Ureter (tissue), 1 donor: ENCODE measurements at places on chromosomes 16 and 17.

- no peak for DNase-seq
Measured at GRCh38 chr17:45313996-45314740, 2.7 kb downstream of the MAP3K14 start.

GRCh38 chr16:87098976-87099720, 218.0 kb downstream of the C16orf95 start:
- no peak for DNase-seq

DNA sequence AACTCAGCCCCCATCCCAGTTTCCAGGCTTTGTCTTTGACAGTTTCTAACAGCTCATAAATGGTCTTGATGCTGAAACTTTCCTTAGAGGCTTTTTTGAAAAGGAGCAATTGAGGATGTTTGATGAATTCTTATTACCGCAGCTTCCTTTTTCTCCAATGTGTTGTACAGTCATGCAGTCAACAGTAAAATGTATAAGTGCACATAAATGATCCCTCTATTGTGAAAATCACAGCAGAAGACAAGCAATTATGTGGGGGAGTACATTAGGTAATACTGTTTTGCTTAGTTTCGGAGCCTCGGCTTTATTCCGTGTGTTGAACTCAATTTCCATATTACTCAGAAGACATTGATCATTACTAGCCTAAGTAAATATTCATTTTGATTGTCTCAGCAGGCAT, 673.7 kb downstream of the CDH8 start:
- no peak for DNase-seq

- no peak for DNase-seq
Measured at GRCh38 chr17:16947470-16947869, 24.4 kb downstream of the TNFRSF13B start.

GRCh38 chr17:31494259-31495021, 103.0 kb downstream of the RAB11FIP4 start:
- no peak for DNase-seq

GRCh38 chr16:67651847-67652246, 6.9 kb downstream of the CARMIL2 start:
- DNase-seq, result no peak

- no peak for DNase-seq
Measured at GRCh38 chr16:25073854-25074253, 37.7 kb upstream of the LCMT1 start.

DNA sequence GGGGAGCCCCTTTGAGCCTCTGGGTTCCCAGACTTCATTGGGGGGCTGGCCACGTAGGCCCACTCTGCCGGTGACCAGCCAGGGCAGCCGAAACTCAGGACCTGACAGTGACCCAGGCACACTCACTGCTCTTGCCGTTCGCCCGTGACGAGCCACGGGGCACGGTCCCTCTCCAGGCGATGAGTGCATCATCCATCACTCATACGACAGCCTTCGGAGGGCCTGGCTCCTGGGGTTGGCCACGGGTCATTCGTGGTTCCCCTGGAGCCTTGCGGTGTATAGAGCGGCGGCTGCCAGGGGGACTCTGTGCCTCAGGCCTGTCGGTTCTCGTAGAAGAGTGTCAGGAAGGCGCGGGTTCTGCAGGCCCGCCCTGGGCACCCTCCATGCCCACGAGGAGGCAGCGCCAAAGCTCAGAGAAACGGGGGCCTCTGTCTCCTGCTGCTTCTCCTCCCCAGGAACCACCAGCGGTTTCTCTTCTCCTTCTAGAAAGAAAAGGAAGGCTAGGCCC, 11.2 kb upstream of the NUDT16L1 start:
- DNase-seq, result no peak

DNA sequence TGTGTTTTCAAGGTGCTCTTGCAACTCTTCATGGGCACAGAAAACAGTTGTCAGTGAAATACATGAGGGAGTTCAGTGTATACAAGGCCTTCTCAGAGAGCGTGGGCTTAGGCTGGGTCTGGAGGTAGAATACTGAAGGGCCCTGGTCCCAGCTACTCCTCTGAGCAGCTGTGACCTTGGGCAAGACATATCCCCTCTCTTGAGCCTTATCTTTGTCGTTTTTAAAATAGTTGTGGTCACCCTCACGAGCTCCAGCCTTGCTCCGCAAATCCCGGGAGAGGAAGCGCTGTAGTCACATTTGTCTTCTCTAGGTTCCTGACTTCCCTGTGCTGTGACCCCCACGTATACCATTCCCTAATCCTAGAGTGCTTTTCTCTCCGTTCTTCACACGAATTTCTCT, 3.6 kb downstream of the ZNRF1 start:
- no peak for DNase-seq

- no peak for DNase-seq
Measured at GRCh38 chr16:12617401-12617819, 186.3 kb downstream of the CPPED1 start.

DNA sequence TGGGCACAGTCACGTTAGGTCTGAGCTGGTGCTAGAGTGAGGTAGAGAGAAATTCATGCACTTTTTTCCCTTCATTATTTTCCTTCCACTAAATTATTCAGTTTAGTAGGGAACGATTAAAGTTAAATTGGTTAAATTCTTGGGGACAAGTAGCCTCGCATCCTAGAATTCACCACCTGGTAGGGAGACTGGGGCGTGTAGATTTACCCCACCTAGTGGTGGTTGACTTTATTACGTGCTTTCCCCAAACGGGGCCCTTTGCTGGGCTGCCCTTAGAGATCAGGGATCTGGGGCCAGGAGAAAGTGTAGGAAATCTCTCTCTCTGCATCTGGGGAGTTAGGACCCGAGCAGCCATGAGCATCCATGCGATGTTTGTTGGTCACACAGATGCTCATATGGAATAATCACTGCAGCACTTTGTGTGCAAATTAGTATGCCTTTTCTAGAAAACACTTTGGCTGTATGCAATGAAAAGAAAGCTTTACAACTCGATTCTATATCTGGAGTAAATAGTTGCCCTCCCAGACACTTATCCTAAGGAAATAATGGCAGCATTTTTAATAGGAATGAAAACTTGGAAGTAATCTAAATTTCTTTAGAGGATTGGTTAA, 107.0 kb downstream of the PLCG2 start:
- DNase-seq, result no peak

DNA sequence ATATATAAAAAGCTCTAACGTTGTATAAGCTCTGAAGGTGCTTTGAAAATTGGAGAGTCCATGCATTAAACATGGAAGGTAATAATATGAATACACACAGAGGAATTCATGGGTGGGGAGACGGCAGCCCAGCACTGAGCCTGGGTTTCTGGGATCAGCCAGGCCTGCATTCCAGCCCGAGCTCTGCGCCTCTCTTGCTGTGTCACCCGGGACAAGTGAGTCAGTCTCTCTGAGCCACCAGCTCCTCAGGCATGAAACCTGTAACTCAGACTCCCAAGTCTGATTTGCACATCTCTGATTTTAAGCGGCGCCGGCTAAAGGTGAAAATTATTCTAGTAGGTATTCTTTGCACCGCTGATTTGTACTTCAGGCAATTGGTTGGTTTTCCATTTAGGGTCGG, 238.8 kb downstream of the MRTFB start:
- no peak for DNase-seq

- no peak for DNase-seq
Measured at GRCh38 chr17:11239379-11239970, 1.5 kb upstream of the SHISA6 start.

- DNase-seq, result peak; percentile 29
Measured at GRCh38 chr17:77352996-77353395, 212.2 kb downstream of the SEC14L1 start.

- no peak for DNase-seq
Measured at GRCh38 chr17:31092475-31093064, 2.2 kb upstream of the NF1 start.

DNA sequence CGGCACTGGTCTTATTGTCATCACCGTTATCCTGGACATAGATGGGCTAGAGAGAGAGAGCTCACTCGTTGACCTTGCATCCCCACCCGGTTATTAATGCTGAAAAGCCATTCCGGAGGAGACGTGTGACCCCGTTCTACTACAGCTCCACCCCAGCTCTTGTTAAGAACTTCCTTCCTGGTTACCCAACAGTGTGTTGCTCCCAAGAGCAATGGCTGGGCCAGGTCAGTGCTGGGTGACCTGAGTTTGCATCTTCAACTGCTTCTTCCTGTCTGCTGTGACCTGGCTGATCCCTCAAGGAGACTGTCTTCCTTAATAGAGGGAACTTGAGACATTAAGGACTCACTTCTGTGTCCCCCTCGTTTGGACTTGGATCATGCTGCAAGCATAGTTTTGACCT, 96.1 kb upstream of the SDK2 start:
- DNase-seq, result no peak

GRCh38 chr16:65679785-65680184, 557.9 kb upstream of the CDH11 start:
- no peak for DNase-seq

GRCh38 chr16:7397901-7398300, 65.3 kb downstream of the RBFOX1 start:
- DNase-seq, result no peak

GRCh38 chr16:11967195-11967911, 2.3 kb downstream of the TNFRSF17 start:
- DNase-seq, result no peak

DNA sequence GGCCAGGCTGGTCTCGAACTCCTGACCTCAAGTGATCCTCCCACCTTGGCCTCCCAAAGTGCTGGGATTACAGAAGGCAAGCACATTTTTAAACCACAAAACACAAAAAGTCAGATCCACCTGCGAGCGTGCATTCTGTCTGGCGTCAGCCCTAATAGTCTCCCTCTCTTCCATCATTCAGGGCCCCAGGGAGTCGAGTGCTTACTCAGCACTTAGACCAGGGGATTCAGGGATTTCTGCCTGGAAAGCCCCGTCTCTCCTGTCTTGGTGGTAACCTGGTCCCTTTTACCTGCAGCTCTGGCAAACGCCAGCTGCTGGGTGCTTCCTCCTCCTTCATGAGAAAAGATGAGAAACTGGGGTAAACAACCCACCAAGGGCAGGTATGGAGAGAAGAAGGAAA, 443.1 kb downstream of the SOX9 start:
- no peak for DNase-seq

GRCh38 chr17:46027048-46027975, 28.3 kb downstream of the STH start:
- no peak for DNase-seq

DNA sequence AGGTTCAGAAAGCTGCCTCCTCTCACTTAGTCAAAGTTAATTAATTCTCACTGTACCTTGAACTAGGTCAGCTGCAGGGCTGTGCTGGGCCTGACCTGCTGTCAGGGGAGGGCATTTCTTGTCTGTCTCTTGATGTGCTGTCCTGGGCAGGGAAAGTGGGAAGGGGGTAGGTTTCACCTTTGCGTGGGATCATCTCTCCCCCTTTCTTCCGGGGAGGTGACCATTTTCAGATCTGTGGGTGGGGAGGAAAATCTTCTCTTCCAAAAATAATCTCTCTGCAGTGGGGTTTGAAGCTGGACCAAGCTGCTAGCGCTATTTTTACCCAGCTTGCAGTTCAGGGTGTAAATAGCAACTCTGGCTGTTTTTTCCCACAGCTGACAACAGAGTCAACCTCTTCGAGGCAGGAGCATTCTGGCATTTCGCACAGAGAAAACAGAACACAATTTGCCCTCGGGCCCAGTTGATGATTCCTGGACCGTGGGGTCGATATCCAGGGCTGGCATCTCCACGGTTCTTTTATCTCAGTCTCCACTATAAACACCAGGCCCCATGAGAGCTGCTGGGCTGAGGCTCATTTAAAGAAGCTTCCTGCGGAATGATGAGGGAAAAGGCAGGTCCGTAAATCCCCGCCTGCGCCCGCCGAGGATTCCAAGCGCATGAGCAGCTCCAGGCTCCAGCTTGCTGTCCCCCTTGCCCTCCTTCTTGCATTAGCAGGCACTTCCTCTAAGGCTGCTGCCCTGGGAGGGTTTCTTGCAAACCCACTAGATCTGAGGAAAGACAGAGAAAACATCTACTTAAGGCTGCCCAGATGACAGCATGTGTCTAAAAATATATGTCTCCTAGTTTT, 93.9 kb downstream of the YPEL2 start:
- DNase-seq, result peak; percentile 61

GRCh38 chr17:31416503-31416923, 25.0 kb downstream of the RAB11FIP4 start:
- no peak for DNase-seq

GRCh38 chr16:17229766-17230165, 241.0 kb downstream of the XYLT1 start:
- DNase-seq, result no peak

DNA sequence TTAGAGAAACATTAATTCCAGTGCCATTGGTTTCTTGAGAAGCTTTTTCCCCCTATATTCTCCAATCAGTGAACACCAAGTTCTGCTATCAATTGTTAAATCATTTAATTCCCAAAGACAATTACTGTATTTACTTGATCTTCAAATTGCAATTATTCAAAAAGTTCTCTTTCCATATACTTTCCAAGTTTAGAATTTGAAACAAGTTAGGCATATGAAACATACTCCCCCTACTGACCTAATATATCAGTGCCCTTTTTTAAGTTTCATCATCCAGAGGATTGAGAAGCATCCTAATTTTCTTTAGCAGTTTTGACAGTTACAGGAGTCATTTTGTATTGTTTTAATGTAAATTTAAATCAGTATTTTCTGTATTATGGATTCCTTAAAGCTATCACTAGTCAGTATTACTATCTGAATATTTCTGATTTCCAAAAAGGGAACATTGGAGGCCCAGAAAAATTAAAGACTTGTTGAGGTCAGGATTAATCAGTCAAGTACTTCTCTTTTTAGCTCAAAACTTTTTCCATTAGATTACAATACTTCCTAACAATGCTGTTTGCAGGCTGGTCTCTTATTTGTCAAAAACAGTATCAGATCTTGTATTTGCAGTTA, 16.3 kb downstream of the MEIOC start:
- DNase-seq, result no peak

DNA sequence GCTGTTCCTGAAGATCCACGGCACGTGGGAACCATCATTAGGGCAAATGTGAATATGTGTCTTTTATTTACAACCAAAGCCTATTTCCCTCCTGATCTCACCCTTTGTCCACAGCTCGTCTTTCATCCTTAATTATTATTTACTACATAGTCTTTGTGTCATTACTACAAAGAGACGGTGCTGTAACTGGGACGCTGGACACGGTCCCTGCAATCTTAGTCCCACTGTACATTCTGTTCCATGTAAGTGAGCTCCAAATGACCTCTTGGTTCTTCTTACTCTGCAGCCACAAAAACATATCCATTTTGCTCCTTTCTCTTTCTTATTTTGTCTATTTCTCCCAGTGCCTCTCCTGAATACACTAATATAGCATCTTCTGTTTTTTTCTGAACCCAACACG, 12.7 kb upstream of the KRT23 start:
- DNase-seq, result no peak

GRCh38 chr17:3004150-3004801, 59.1 kb downstream of the OR1D5 start:
- peak; percentile 99 for DNase-seq

DNA sequence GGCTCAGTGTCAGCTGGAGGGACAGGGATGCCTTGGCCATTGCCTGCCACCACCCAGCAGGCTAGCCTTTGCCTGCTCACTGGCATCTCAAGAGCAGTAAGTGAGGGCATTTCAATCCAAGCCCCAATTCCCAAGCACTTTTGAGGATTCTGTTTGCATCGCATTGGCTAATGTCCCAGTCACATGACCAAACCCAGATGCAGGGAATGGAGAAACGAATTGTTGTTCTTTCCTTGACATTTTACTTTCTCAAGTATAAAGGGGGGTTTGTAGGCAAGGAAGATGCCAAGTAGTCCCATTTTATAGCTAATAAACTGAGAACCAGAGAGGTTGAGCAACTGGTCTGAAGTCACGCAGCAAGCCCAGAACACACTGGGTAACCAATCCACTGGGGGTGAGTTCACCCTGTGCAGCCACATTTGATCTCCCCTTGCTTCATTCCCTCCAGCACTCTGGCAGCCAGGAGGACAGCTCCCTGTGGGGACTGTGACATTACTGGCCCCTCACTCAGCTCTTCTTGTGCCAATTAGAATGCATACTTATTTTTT, 193.8 kb upstream of the CACNG3 start:
- no peak for DNase-seq
